ENCODE measurements at places on chromosomes 13 and 19. TPM values are rescaled to one million over a fixed set of nuclear protein-coding genes. Genes with fewer than 3 reads are reported as not detected.

Gene B3GNT8
- 0.16 TPM for total RNA-seq

Gene DNAJC3
- total RNA-seq, result 32.6 TPM

Gene DZIP1
- 43.7 TPM for total RNA-seq

Gene CCDC169
- 2.7 TPM for total RNA-seq

Gene MAMSTR
- total RNA-seq, result 0.62 TPM

Gene KLK2
- not detected for total RNA-seq

Gene EPSTI1
- total RNA-seq, result 3.4 TPM

Gene SPTBN4
- total RNA-seq, result 27.5 TPM

Gene SUGT1
- 90.5 TPM for total RNA-seq

Gene OBI1
- total RNA-seq, result 76.0 TPM

Gene ZNF540
- total RNA-seq, result 22.0 TPM

Gene ZNF625
- total RNA-seq, result 37.6 TPM

Gene IL4I1
- total RNA-seq, result not detected

Gene GTPBP3
- 23.2 TPM for total RNA-seq

Gene SLC6A16
- total RNA-seq, result not detected

Gene NAPSA
- 0.16 TPM for total RNA-seq

Gene RFPL4A
- not detected for total RNA-seq

Gene FCGBP
- 3.1 TPM for total RNA-seq

Gene TTC9B
- total RNA-seq, result 59.0 TPM

Gene THSD8
- total RNA-seq, result 0.62 TPM

Gene NCR1
- not detected for total RNA-seq

Gene GTF2F1
- 36.0 TPM for total RNA-seq

Gene SLAIN1
- total RNA-seq, result 600 TPM

Gene GRIK5
- 20.0 TPM for total RNA-seq

Gene ACP5
- total RNA-seq, result 0.78 TPM

Gene ZNF766
- total RNA-seq, result 19.8 TPM

Gene C13orf46
- 0.16 TPM for total RNA-seq

Gene KISS1R
- total RNA-seq, result not detected

Gene GJB2
- 3.1 TPM for total RNA-seq

Gene CALR3
- not detected for total RNA-seq

Gene ZNF234
- total RNA-seq, result 25.9 TPM

Gene KLC3
- total RNA-seq, result 0.16 TPM

Gene HSPB6
- total RNA-seq, result 0.31 TPM

Gene OLFM4
- total RNA-seq, result 1.1 TPM

Gene UBL3
- total RNA-seq, result 75.5 TPM
